RPMI7951 (cell line): ENCODE measurements at places on chromosomes 6 and 20. TPM values are rescaled to one million over a fixed set of nuclear protein-coding genes. Genes with fewer than 3 reads are reported as not detected.

Gene HDGFL1
- not detected in 2 replicates for total RNA-seq

Gene EMILIN3
- total RNA-seq: 0.10 and 0.12 TPM in 2 replicates

Gene MAS1
- total RNA-seq: not detected in 2 replicates

Gene CALHM5
- total RNA-seq: 4.1 and 4.7 TPM in 2 replicates

Gene MRPL18
- total RNA-seq: 217 and 236 TPM in 2 replicates

Gene CRISP2
- total RNA-seq: not detected in 2 replicates

Gene CTNNBL1
- total RNA-seq: 47.7 and 57.9 TPM in 2 replicates

Gene XKR7
- not detected in 2 replicates for total RNA-seq

Gene HFE
- 11.6 and 12.1 TPM in 2 replicates for total RNA-seq

Gene LRRC1
- 0.96 and 4.3 TPM in 2 replicates for total RNA-seq

Gene PRDM13
- total RNA-seq: under 0.01 TPM in 1 of 2 replicates, not detected in the other

DNA sequence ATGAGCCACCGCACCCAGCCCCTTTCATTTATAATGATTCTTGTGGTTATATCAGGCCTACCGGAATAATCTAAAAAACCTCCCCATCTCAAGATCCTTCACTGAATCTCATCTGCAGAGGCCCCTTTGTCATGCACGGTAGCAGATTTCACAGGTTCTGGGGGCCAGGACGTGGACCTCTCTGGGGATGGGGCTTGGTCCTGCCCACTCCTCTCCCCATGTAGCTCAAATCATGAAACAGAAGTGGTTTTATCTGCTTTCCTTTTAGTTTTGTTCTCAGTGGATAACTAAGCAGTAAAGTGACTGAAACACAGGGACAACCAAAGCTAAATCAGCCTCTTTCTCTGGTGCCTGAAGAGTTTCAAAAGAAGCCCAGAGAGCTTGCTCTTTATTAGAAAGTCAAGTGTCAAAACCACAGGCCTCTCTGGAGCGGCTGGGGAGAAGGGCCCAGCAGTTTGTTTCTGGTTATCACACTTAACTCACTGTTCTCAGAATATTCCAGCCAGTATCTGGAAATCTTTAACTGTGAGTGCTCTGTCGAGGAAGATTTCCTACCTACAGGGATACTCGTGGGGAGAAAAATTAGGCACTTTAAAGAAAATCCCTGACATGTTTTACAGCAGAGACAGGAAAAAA, 60.6 kb upstream of the FAM184A start:
- no peak for DNase-seq

- no peak for DNase-seq
Measured at GRCh38 chr6:107827541-107827940, 3.4 kb upstream of the SCML4 start.

DNA sequence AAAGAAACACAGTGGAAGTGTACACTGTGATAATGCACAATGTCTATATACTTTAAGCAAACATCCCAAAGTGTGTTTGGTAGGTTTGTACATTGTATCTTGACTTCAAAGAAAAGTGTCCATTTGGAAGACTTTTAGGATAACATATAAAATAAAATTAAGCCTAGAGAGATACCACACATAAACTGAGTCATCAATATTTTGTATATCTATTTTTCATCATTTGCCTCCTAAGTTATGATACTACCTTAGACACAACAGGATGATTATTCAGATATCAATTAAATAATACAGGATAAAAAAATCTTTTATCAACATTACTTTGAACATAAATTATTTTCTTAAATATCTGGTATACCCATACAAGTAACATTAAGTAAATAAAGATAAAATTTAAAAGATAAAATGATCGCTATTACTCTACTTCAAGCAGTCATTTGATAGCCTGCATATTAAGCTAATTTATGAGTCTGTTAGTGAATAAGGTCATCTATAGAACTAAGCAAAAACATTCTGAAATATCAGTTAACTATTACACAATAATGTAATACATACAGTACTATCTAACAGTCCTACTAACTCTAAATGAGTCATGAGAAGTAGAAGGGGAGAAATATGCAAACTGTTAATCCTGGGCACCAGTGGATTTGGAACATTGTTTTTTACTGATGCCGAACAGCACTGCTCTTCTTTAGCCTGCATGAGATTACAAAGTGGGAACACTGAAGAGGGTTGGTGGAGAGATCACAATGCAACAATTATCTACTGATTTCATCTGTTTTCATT, 158.4 kb upstream of the SIM1 start:
- no peak for DNase-seq

GRCh38 chr6:111631903-111632460, 26.3 kb upstream of the TRAF3IP2 start:
- DNase-seq: peak; percentile 16

GRCh38 chr6:155436981-155437749, 18.5 kb downstream of the NOX3 start:
- DNase-seq: peak; percentile 70

GRCh38 chr20:43220612-43221011, 30.9 kb upstream of the PTPRT start:
- DNase-seq: peak; percentile 66

GRCh38 chr6:144171406-144171805, 21.1 kb downstream of the STX11 start:
- DNase-seq: no peak

DNA sequence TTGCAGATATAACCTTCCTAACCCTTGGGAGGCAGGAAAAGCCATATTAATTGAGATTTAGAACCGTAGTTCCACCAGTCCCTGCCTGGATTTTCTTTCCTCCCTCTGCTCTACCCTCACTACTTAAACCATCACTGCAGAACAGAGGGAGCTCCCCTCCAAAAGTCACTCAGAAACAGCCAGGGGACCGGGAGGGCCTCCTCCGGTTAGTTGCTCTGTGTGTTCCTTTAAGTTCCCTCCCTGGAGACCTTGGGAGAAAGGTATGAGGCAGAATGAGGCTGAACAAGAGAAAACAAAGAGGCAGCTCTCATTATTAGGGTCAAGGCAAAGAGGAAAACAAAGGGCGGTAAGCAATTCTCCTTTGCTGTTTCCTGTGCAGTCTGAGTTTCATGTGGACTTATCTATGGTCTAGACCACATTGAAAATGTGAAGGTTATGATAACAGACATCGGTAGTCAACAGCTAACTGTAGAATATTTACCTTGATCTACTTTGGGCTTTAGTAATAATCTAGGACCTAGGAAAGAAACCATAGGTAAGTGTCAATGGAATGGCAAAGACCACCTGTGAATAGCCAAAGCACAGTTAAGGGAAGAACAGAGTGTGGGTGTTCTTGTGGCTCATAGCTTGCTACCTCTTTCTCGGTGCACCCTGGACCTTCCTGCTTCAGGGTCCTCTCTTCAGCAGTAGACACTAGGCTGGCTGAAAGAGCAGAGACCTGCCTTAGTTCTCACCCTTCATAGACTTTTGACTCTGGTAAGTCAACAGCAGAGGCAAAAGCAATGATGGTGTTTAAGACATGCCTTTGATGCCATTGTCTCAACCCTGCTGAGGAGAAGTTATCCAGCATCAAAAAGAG, 250.9 kb upstream of the CITED2 start:
- DNase-seq: no peak

- DNase-seq: no peak
Measured at GRCh38 chr6:147909640-147910039, 401.1 kb downstream of the SAMD5 start.

GRCh38 chr20:36550790-36551299, 9.5 kb downstream of the MYL9 start:
- DNase-seq: no peak

GRCh38 chr6:149751239-149751638, 1.7 kb downstream of the PCMT1 start:
- DNase-seq: no peak

GRCh38 chr6:134322216-134322615, 4.3 kb upstream of the SGK1 start:
- DNase-seq: no peak

DNA sequence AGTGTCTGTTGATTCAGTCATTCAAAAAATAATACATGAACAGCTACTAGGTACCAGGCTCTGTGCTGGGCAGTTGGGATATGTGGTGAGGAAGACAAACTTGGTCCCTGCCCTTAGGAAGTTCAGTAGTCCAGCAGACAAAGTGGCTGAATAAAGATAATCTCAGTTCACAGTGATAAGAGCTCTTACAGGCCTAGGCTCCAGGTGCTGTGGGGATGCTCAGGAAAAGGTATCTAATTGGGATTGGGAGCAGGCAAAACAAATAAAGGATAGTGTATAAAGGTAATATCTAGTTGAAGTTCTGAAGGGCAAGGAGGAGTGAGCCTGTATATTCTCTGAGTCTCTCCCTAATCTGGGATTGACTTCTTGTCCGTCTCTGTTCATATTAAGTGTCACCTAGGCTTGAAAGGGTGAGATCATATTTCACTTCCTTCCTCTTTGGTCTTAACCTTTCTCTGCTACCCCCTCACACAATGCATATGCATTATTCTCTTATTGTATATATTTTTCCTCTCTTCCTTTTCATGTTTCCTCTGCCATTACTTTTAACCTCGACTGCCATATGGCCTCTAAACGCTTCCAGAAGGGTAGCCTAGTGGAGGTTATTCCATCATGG, 13.5 kb downstream of the PTPN1 start:
- DNase-seq: no peak

- peak; percentile 94 for DNase-seq
Measured at GRCh38 chr6:82589509-82590206, 226.0 kb downstream of the TPBG start.
